ENCODE measurements at places on chromosomes 7 and 10.

- DNase-seq: no peak
Measured at GRCh38 chr7:86768394-86768793, 124.7 kb downstream of the GRM3 start.

DNA sequence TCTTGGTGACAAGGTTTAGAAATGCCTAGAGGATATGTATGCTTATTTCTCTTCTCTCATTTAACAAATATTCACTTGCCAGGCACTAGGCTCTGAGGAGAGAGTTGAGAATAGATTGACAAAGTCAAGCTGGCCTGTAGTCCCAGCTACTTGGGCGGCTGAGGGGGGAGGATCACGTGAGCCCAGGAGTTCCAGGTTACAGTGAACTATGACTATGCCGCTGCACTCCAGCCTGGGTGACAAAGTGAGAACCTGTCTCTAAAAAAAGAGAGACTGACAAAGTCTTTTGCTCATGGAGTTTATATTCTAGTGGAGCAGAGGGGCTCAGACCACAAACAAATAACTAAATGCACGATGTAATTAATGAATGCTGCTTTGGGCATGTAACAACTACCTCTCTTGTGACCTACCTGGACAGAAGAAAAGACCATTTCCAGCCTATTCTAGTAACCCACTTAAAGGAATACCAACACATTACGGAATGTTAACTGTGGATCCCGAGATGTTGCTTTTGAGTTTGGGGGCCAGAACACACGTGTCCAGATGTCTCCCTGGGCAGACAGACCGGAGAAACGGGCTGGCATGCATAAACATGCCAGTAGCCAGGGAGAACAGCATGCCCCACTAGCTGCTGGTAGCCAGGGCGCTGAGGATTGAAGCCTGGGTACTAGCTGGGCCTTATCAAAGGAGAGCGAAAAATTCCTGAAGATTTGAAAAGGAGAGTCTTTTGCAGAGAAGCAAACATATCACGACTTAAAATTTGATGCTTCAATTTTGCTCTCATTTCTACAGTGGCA lies 2.6 kb upstream of the BMPR1A start:
- no peak for DNase-seq

DNA sequence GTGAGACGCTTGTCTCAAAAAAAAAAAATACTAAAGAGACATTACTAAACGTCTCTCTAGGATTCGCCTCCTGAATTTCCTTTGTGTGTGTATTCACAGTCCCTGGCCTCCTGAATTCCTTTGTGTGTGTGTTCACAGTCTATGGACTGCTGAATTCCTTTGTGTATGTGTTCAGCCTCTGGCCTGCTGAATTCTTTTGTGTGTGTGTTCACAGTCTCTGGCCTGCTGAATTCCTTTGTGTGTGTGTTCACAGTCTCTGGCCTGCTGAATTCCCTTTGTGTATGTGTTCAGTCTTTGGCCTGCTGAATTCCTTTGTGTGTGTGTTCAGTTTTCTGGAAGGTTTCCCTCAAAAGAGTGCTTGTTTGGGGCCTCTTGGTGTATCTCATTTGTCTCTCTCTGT lies 8.2 kb downstream of the BMS1 start:
- no peak for DNase-seq

DNA sequence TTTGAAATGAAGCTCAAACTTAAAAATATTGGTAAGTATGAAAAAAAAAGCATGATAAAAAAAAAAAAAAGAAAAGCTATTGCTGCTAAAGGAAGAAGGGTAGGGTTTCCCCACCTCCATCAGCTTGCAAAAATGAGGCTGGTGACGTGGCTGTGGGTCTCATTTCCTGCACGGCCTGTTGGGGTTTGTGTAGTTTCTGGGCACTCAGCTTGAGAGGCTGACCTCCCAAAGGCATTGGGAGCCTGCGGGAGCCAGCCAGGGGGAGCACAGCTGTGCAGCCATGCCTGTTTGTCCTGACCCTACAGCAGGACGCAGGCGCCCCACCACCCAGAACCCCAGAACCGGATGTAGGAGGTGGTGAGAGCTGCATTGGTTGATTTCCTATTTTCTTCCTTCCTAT lies 48.8 kb upstream of the CARD11 start:
- no peak for DNase-seq

GRCh38 chr7:35250941-35251340 lies 3.0 kb downstream of the TBX20 start:
- DNase-seq: no peak

- DNase-seq: peak; percentile 12
Measured at GRCh38 chr7:18320971-18321567, 174.5 kb upstream of the HDAC9 start.

DNA sequence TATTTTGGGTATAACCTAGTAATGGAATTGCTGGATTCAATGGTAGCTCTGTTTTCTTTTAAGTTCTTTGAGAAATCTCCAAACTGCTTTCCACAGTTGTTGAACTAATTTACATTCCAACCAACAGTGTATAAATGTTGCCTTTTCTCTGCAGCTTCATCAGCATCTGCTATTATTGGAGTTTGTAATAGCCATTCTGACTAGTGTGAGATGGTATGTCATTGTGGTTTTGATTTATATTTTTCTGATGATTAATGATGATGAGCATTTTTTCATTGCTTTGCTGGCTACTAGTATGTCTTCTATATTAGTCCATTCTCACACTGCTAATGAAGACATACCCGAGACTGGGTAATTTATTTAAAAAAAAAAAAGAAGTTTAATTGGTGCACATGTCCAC lies 248.6 kb upstream of the MAGI2 start:
- no peak for DNase-seq

DNA sequence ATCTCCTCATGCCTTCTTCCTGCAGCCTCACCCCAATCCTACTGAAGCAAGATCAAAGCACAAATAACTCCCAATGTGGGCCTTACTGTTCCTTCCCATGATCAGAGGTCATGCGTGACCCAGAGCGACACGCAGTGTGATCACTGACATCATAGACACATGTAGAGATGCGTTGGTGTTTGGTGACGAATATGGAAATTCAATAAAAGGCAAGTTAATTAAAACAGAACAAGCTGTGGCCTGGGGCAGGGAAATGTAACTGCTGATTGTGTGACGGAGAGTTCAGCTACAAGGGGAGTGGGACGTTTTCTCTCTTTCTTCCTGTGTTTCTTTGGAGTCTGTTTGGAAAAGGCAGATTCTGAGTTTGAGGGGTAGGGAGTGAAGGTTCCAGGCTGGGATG lies 34.8 kb upstream of the CARD11 start:
- no peak for DNase-seq

- no peak for DNase-seq
Measured at GRCh38 chr7:36441344-36442022, 51.8 kb downstream of the ANLN start.

- peak; percentile 72 for DNase-seq
Measured at GRCh38 chr7:82183634-82184033, 259.9 kb downstream of the CACNA2D1 start.
